Muscle of leg (tissue), 16 donors: ENCODE measurements at places on chromosomes 5 and 9. TPM values are rescaled to one million over a fixed set of nuclear protein-coding genes. Genes with fewer than 3 reads are reported as not detected.

The RPP25L gene
- total RNA-seq: 26.1 TPM

The SELENOP gene
- 142 TPM for total RNA-seq

The GCNT1 gene
- total RNA-seq: 3.2 TPM

The SLC6A18 gene
- not detected for total RNA-seq

The COL15A1 gene
- 186 TPM for total RNA-seq

The TTF1 gene
- 12.0 TPM for total RNA-seq

The SH3TC2 gene
- 2.3 TPM for total RNA-seq

The ANKRD18B gene
- 1.2 TPM for total RNA-seq

The GHR gene
- total RNA-seq: 15.2 TPM

The HSD17B4 gene
- total RNA-seq: 86.9 TPM

The ZNG1A gene
- 37.7 TPM for total RNA-seq

- DNase-seq: peak; percentile 79
- no peaks in the 10 kb centered on the region for H3K27me3 ChIP-seq
- peak overlapping the region; percentile 99 for H3K27ac ChIP-seq
These were observed 779 bp upstream of the CTNNA1 start for GRCh38 chr5:138752341-138752950.

DNA sequence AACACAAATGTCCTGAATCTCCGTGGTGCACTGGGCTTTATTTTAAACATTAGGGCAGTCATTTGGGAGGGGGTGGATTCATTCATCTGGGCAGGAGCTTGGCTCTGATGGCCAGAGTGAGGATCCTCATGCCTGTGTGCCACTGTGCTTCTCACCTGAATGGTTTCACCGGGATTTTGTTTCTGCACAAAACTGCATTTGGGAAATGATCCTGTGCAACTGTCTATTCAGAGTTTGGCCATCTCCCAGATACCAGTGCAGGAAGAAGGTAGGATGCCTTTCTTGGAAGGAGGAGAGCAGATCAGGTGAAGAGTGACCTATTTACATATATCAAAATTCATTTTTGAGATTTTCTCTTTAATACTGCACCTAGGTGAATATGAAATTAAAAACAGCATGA, 514.4 kb upstream of the SEMA6A start:
- H3K4me3 ChIP-seq: no peak overlapping the region
- no peaks in the 10 kb centered on the region for H3K27me3 ChIP-seq
- H3K36me3 ChIP-seq: no peaks in the 10 kb centered on the region
- H3K27ac ChIP-seq: no peak overlapping the region
- H3K4me1 ChIP-seq: no peaks in the 10 kb centered on the region

- peaks cover 2% of the 10 kb centered on the region for H3K27me3 ChIP-seq
- DNase-seq: no peak
- no peak overlapping the region for H3K4me3 ChIP-seq
- H3K36me3 ChIP-seq: peaks cover 16% of the 10 kb centered on the region
These were observed 16.9 kb downstream of the SH2D3C start for GRCh38 chr9:127761491-127761956.

GRCh38 chr9:115939065-115939765, 214.4 kb upstream of the PAPPA start:
- peaks cover 2% of the 10 kb centered on the region for H3K4me1 ChIP-seq
- no peak overlapping the region for H3K4me3 ChIP-seq
- H3K36me3 ChIP-seq: no peaks in the 10 kb centered on the region
- no peaks in the 10 kb centered on the region for H3K27me3 ChIP-seq
- no peak overlapping the region for H3K27ac ChIP-seq

- peak overlapping the region; percentile 90 for H3K27ac ChIP-seq
- peaks cover 37% of the 10 kb centered on the region for H3K4me1 ChIP-seq
- H3K4me3 ChIP-seq: no peak overlapping the region
- peak; percentile 75 for DNase-seq
- H3K27me3 ChIP-seq: peaks cover 2% of the 10 kb centered on the region
- no peaks in the 10 kb centered on the region for H3K36me3 ChIP-seq
These were observed 65.5 kb upstream of the SPRY4 start for GRCh38 chr5:142390334-142390733.

DNA sequence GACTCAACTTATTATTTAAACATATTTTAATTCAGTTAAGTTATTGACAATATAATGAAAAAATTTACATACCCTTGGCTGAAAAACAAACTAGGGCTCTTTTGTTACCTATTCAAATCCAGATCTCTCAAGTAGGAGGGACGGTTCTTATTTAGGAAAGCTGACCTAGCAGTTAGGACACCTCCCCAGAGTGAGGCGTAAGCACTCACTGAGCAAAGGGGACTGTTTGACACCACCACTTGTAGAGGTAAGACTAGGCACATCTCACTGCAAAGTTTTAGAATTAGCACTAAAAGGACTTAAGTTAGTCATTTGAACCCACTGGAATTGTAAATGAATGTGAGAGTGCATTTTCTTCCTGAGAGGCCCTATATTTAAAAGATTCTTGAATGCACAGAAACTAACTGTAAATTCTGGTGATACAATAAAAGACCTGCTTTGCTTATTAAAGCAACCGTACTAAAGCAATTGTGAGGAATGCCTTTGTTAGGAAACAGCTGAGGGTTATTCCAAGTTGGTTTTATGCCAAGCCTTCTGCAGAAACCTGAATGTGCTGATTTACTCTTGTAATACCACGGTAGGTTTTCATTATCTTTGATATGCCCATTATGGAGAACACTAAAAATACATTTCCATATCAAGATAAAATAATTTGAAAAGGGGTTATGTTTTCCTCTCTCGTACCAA, 16.2 kb downstream of the HACD4 start:
- no peaks in the 10 kb centered on the region for H3K27me3 ChIP-seq
- peaks cover 3% of the 10 kb centered on the region for H3K4me1 ChIP-seq
- no peak overlapping the region for H3K4me3 ChIP-seq
- peak; percentile 34 for DNase-seq

DNA sequence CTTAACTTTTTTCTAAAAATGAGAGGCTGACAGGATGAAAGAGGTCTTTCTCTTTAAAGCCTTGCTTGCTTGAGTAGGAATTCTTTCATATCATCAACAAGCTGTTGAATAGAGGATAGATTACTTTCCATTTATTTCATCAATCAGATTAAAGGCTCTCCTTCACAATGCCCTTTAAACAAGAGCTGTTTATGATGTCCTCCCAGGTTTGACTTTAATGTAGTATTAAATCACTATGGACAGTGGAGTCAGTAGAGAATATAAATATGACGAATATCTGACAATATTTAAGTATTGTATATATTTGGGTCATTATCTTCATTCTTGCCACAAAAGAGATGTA, 282.0 kb downstream of the ISL1 start:
- no peaks in the 10 kb centered on the region for H3K4me1 ChIP-seq
- H3K36me3 ChIP-seq: no peaks in the 10 kb centered on the region
- no peak for DNase-seq
- H3K27me3 ChIP-seq: no peaks in the 10 kb centered on the region
- H3K4me3 ChIP-seq: no peak overlapping the region

GRCh38 chr9:15606643-15607472, 54.0 kb downstream of the CCDC171 start:
- no peaks in the 10 kb centered on the region for H3K27me3 ChIP-seq
- H3K27ac ChIP-seq: no peak overlapping the region
- no peaks in the 10 kb centered on the region for H3K36me3 ChIP-seq
- DNase-seq: peak; percentile 66

- H3K4me3 ChIP-seq: no peak overlapping the region
- H3K4me1 ChIP-seq: no peaks in the 10 kb centered on the region
- no peak overlapping the region for H3K27ac ChIP-seq
- H3K27me3 ChIP-seq: no peaks in the 10 kb centered on the region
These were observed 207.6 kb upstream of the CDKN2B start for GRCh38 chr9:22216730-22217172.

- no peaks in the 10 kb centered on the region for H3K36me3 ChIP-seq
- DNase-seq: no peak
These were observed 64.3 kb downstream of the IRX1 start for GRCh38 chr5:3659907-3660306.

DNA sequence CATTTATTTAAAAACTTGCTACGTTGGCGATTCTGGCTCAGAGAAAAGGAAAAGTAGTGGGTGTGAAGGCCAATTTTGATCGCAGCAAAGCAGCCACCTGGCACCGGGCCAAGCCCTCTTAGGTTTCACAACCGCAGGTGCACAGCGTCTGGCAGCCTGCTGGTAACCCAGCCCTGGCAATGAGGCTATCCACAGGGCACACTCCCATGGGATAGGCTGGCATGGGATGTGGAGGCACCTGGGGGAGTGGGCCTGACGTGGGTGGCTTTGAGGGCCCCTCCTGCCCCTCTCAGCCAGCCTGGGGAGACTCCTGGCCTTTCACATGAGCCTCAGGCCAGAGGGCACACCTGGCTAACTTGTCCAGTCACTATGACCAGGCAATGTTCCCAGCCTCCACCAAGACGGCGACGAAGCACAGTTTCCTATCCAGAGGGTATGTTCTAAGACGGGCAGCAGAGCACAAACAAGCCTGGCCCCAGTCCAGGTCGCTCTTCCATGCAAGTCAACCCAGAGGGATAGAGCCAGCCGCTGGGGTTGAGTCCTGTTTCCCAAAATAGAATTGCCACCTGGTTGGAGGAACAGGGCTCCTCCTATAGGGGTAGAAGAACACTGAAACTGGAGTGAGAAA, 19.0 kb downstream of the CMBL start:
- H3K4me1 ChIP-seq: peaks cover 32% of the 10 kb centered on the region
- peak; percentile 80 for DNase-seq
- H3K36me3 ChIP-seq: peaks cover 6% of the 10 kb centered on the region
- H3K27ac ChIP-seq: peak overlapping the region; percentile 92
- H3K27me3 ChIP-seq: no peaks in the 10 kb centered on the region

DNA sequence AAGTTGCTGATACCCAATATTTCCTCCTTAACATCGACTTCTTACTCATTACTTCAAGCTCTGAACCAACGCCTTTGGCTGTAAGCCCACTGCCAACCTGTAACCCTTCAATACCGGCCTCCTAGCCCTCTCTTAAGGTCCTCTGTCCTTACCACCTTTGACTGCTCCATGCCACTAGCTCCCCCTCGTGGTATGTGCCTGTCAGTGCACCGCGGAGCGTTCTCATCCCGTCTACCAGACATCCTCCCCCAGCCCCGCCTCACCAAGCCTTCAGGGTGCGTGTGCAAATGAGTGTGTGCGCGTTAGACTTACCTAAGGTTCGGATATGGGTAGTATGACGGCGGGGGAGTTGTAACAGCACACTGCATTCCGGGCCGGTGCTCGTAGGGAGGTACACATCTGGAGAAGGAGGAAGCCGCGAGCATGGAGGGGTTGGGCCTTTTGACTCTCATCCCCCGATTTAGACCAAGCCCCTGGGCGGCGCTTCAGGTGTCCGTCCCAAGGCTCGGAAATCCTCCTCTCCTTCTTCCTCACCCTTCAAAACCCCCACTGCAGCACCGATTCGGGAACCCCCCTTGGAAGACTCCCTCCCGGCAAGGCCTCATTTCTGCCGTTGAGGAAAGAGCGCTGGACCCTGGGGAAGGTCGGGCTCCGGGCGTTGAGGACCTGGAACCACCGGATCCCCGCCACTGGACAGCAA, 2.8 kb upstream of the MYORG start:
- peaks cover 40% of the 10 kb centered on the region for H3K27me3 ChIP-seq
- H3K27ac ChIP-seq: no peak overlapping the region
- peak overlapping the region; percentile 40 for H3K4me3 ChIP-seq
- peaks cover 44% of the 10 kb centered on the region for H3K4me1 ChIP-seq
- peak; percentile 90 for DNase-seq

GRCh38 chr5:176754376-176754973, 55.9 kb upstream of the UNC5A start:
- no peaks in the 10 kb centered on the region for H3K36me3 ChIP-seq
- DNase-seq: no peak
- H3K4me3 ChIP-seq: no peak overlapping the region
- H3K27me3 ChIP-seq: peaks cover 11% of the 10 kb centered on the region
- H3K4me1 ChIP-seq: no peaks in the 10 kb centered on the region

DNA sequence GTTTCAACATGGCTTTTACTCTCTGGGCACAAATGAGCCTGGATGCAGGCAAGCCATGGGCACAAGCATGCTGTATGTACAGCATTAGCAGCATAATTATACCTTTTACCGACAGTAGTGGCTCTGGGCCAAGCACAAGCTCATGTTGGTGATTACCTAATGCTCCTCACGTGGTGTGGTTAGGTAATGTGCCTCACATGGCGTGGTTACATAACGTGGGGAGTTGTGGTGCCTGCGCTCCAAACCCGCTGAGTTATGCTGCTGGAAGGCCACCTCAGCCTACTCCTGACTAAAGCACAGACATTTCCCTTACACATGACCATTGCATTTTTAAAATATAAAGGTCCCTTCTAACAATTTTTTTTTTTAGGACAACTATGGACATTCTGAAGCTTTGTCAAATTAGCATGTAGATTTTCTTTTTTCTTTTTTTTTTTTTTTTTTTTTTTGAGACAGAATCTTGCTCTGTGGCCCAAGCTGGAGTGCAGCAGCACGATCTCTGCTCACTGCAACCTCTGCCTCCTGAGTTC, 794.0 kb downstream of the EFNA5 start:
- no peaks in the 10 kb centered on the region for H3K36me3 ChIP-seq
- DNase-seq: no peak
- H3K4me1 ChIP-seq: no peaks in the 10 kb centered on the region
- H3K4me3 ChIP-seq: no peak overlapping the region

GRCh38 chr5:177296581-177296980, 6.9 kb downstream of the RAB24 start:
- no peak for DNase-seq
- peaks cover 31% of the 10 kb centered on the region for H3K4me1 ChIP-seq
- H3K27me3 ChIP-seq: no peaks in the 10 kb centered on the region
- no peak overlapping the region for H3K27ac ChIP-seq
- no peak overlapping the region for H3K4me3 ChIP-seq

- H3K27ac ChIP-seq: no peak overlapping the region
- H3K36me3 ChIP-seq: no peaks in the 10 kb centered on the region
- no peak for DNase-seq
- no peak overlapping the region for H3K4me3 ChIP-seq
- no peaks in the 10 kb centered on the region for H3K4me1 ChIP-seq
These were observed 426.5 kb upstream of the CD180 start for GRCh38 chr5:67623078-67623477.

DNA sequence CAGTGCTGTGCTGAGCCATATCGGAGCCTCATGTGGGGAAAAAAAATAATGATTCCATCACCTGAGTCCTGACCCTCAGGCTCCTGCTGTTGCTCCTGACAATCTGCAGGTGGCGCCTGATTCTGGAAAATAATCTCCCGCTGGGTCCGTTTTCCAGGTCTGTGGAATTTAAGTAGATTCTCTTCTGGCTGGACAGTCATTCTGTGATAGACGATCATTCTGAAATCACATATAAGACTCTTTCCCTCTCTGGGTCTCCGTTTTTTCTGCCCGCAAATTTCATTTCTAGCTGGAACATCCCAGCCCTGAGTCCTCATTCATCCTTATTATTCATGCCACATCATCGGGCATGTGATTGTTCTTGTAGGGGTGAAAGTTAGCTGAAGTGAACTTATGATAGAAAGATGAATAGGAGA, 22.1 kb upstream of the STXBP1 start:
- H3K4me3 ChIP-seq: no peak overlapping the region
- DNase-seq: peak; percentile 92
- H3K27me3 ChIP-seq: no peaks in the 10 kb centered on the region
- no peaks in the 10 kb centered on the region for H3K36me3 ChIP-seq
- H3K4me1 ChIP-seq: peaks cover 5% of the 10 kb centered on the region
- no peak overlapping the region for H3K27ac ChIP-seq
